ENCODE measurements at places on chromosomes 16 and 17. TPM values are rescaled to one million over a fixed set of nuclear protein-coding genes. Genes with fewer than 3 reads are reported as not detected.

Gene KRTAP16-1
- polyA plus RNA-seq = not detected

Gene PRDM7
- not detected for polyA plus RNA-seq

Gene TMC5
- polyA plus RNA-seq = not detected

Gene CBFA2T3
- polyA plus RNA-seq = 0.05 TPM

Gene WNT9B
- polyA plus RNA-seq = not detected

Gene ARHGDIG
- polyA plus RNA-seq = 0.12 TPM

Gene CHRNE
- polyA plus RNA-seq = 0.19 TPM

Gene GNAO1
- 0.14 TPM for polyA plus RNA-seq

Gene MT2A
- polyA plus RNA-seq = 225 TPM

Gene SCIMP
- not detected for polyA plus RNA-seq

Gene EXOC3L1
- polyA plus RNA-seq = not detected

Gene VAT1L
- 17.9 TPM for polyA plus RNA-seq

Gene MYH2
- not detected for polyA plus RNA-seq

Gene SOX15
- 0.78 TPM for polyA plus RNA-seq

Gene TOP3A
- 17.5 TPM for polyA plus RNA-seq

Gene LDHD
- 0.27 TPM for polyA plus RNA-seq

Gene TBX21
- polyA plus RNA-seq = not detected

Gene CACNB1
- 5.7 TPM for polyA plus RNA-seq

Gene ARL5C
- not detected for polyA plus RNA-seq

Gene KRTAP9-2
- polyA plus RNA-seq = not detected

Gene NFE2L1
- polyA plus RNA-seq = 170 TPM

Gene CES5A
- not detected for polyA plus RNA-seq

Gene CFAP97D1
- polyA plus RNA-seq = 0.03 TPM

Gene RTN4RL1
- polyA plus RNA-seq = 0.39 TPM

Gene KRTAP4-1
- not detected for polyA plus RNA-seq

Gene FTSJ3
- 62.2 TPM for polyA plus RNA-seq

Gene BAHCC1
- polyA plus RNA-seq = 1.5 TPM

Gene SSTR5
- polyA plus RNA-seq = not detected

Gene PPL
- polyA plus RNA-seq = 3.3 TPM

Gene ZNF597
- polyA plus RNA-seq = 1.6 TPM

Gene ICAM2
- polyA plus RNA-seq = 1.1 TPM

Gene DRC7
- not detected for polyA plus RNA-seq

Gene ATXN2L
- 21.5 TPM for polyA plus RNA-seq

Gene CDYL2
- polyA plus RNA-seq = 1.1 TPM

Gene HS3ST6
- not detected for polyA plus RNA-seq

Gene SRCIN1
- not detected for polyA plus RNA-seq

Gene DNAH9
- not detected for polyA plus RNA-seq

Gene ALOX12B
- polyA plus RNA-seq = not detected

Gene PRR35
- not detected for polyA plus RNA-seq

Gene ODAD4
- polyA plus RNA-seq = 0.50 TPM

Gene PRCD
- polyA plus RNA-seq = 0.72 TPM

Gene SMIM36
- polyA plus RNA-seq = not detected

Gene AOC3
- 3.5 TPM for polyA plus RNA-seq

Gene SLC5A11
- polyA plus RNA-seq = not detected

Gene CAPNS2
- not detected for polyA plus RNA-seq

Gene CCL16
- polyA plus RNA-seq = not detected

Gene KRT27
- polyA plus RNA-seq = not detected

Gene B4GALNT2
- polyA plus RNA-seq = 0.02 TPM

Gene ARL6IP1
- 119 TPM for polyA plus RNA-seq

Gene KRTAP1-5
- polyA plus RNA-seq = 6.3 TPM

Gene KATNB1
- polyA plus RNA-seq = 9.5 TPM

Gene COPRS
- 98.7 TPM for polyA plus RNA-seq

Gene MIS12
- polyA plus RNA-seq = 12.3 TPM

Gene ITPRIPL2
- polyA plus RNA-seq = 19.8 TPM

Gene CCDC200
- not detected for polyA plus RNA-seq

Gene ZSCAN10
- polyA plus RNA-seq = 0.02 TPM

Gene CIBAR2
- 0.10 TPM for polyA plus RNA-seq

Gene PHB1
- 257 TPM for polyA plus RNA-seq

Gene ZDHHC1
- polyA plus RNA-seq = 2.3 TPM

All from fibroblast of lung (primary cell).